Stimulated activated CD4-positive, alpha-beta T cell treated with anti-CD3 and anti-CD28 coated beads, Interleukin-1b, Interleukin-23, amount 100 ng/mL, for 1 hour (primary cell): ENCODE measurements at places on chromosomes 13 and 19.

DNA sequence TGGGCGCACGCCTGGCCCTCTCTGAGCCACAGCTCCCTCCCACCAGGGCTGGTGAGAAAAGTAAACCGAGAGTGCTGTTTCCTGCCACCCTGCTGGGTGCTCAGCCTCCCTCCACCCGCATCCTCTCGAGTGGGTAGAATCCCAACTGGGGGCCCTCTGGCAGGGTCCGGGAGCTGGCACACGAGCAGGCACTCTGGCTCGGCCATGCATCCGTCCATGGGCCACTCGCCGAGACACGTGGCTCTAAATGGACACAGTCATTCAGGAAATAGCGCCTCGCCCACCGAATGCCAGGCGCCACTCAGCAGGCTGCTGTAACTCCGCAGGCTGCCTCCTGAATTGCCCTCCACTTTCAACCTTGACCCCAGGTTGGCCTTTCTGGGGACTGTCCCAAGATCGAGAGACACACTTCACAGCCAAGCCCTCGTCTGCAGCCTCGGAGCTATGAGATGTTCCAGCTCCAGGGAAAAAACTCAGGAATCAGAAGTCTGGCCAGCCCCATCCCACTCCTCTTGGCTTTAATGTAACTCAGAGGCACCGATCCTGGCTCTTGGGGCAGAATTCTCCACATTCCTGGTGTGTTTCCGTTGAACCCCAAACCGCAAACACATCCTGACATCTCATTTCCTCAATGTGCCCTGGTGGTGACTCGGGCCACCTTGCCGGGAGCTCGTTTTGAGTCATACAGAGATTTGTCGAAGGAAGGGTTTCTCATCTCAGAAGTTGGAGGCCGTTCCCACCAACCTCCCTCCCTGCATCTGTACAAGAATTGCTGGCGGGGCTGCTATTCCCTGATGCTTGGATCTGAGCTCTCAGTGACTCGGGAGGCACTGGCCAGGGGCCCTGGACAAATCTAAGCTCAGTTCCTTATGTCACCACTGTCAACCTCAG, 14.1 kb downstream of the KLF2 start:
- no peak for DNase-seq

GRCh38 chr19:29831041-29831548, 19.3 kb downstream of the CCNE1 start:
- no peak for DNase-seq

- DNase-seq = no peak
Measured at GRCh38 chr13:38528986-38529385, 157.9 kb upstream of the FREM2 start.

- DNase-seq = no peak
Measured at GRCh38 chr13:34349091-34349722, 531.3 kb downstream of the RFC3 start.

- no peak for DNase-seq
Measured at GRCh38 chr19:18204394-18205199, 755 bp upstream of the RAB3A start.

DNA sequence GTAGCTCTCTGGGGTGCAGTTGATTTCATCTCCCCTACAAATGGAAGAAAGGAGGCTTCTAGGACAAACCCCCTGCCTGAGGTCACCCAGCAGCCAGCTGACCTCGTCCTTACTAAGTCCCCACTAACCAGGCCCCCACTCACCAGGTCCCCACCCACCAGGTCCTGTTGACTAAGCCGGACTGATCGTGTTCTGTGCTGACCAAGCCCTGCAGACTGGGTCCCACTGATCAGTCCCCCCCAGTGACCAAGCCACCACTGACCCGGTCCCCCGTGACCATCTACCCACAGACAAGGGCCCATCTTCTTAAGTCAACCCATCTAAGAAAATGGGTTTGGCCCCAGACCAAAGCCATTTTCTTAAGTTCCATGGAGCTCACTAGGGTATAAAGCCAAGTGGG, 36.8 kb upstream of the TPM4 start:
- no peak for DNase-seq
